ENCODE measurements at places on chromosomes 5 and 9. TPM values are rescaled to one million over a fixed set of nuclear protein-coding genes. Genes with fewer than 3 reads are reported as not detected.

The CSF1R gene
- polyA plus RNA-seq: not detected

DNA sequence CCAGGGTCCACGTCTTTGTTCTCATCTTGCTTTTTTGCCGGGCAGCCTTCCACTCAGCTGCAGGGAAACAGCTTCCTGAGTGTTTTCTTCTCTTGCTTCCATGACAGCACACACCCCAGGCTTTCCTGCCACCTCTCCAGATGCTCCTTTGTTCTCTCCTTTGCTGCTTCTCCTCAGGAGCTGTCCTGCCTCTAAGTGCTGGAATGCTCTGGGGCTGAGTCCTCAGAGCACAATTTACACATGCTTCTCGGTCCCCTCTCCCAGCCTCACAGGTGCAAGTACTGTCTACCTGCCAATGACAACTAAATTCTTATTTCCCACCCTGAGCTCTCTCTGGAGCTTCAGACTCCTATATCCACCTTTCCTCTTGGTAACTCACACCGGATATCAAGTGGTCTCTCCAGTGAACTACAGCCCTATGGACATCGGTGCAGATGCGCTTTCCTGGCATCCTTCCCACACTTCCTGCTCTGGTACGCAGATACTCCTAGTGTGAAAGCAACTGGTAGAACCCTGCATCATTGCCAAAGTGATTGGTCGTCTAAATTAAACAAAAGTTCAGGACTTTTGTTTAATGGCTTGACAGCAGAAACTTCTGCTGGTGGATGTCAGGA, 13.4 kb upstream of the ACSL6 start:
- H3K36me3 ChIP-seq: no peaks in the 10 kb centered on the region
- H3K4me3 ChIP-seq: no peak overlapping the region
- no peak for DNase-seq
- H3K27me3 ChIP-seq: peaks cover 5% of the 10 kb centered on the region

DNA sequence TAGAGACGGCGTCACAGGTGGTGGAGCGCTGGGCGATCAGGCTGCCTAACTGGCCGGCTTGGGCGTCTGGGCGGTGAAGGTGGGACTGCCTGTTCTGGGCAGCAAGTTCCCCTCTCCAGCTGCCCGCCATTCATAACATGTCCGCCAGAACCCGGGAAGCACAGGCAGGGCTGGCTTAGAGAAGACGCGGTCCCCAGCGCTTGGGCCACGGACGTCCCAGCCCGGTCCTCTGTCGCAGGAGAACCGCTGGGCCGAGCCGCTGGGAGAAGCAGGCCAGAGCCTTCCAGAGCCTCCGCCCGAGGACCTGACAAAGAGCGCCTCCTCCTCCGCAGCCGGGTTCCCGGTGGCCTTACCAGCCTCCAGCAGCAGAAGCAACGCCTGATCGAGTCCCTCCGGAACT, 15.2 kb upstream of the HAND1 start:
- no peaks in the 10 kb centered on the region for H3K4me1 ChIP-seq
- H3K27ac ChIP-seq: no peak overlapping the region
- H3K27me3 ChIP-seq: peaks cover 24% of the 10 kb centered on the region
- no peak overlapping the region for H3K4me3 ChIP-seq
- no peaks in the 10 kb centered on the region for H3K36me3 ChIP-seq

DNA sequence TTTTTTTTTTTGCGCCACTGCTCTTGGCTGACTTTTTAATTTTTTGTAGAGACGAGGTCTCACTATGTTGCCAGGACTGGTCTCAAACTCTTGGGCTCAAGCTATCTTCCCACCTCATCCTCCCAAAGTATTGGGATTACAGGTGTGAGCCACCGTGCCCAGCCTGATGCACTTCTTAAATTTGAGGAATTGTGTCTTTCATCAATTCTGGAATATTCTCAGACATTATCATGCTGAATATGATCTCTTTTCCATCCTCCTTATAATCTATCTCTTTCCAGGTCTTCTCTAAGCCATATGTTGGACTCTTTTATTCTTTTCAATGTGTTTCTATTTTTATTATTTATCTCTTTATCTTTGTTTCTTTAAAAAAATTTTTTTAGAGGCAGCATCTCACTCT, 196.2 kb upstream of the IER5L start:
- no peak overlapping the region for H3K27ac ChIP-seq
- no peaks in the 10 kb centered on the region for H3K36me3 ChIP-seq
- H3K4me1 ChIP-seq: no peaks in the 10 kb centered on the region
- no peak overlapping the region for H3K4me3 ChIP-seq
- DNase-seq: no peak

GRCh38 chr5:132467287-132467984, 23.1 kb downstream of the IRF1 start:
- peaks cover 41% of the 10 kb centered on the region for H3K4me1 ChIP-seq
- H3K27ac ChIP-seq: no peak overlapping the region
- no peak overlapping the region for H3K4me3 ChIP-seq
- DNase-seq: no peak
- no peaks in the 10 kb centered on the region for H3K36me3 ChIP-seq
- H3K27me3 ChIP-seq: no peaks in the 10 kb centered on the region

- no peak overlapping the region for H3K4me3 ChIP-seq
- peaks cover 1% of the 10 kb centered on the region for H3K36me3 ChIP-seq
- H3K4me1 ChIP-seq: peaks cover 27% of the 10 kb centered on the region
- H3K27ac ChIP-seq: no peak overlapping the region
- no peaks in the 10 kb centered on the region for H3K27me3 ChIP-seq
- no peak for DNase-seq
Measured at GRCh38 chr5:143140492-143141203, 262.8 kb downstream of the NR3C1 start.

The DPYSL3 gene
- 5.8 TPM for polyA plus RNA-seq

GRCh38 chr9:106868565-106868964, 5.6 kb downstream of the ZNF462 start:
- no peak for DNase-seq
- no peak overlapping the region for H3K27ac ChIP-seq
- H3K4me3 ChIP-seq: no peak overlapping the region

- DNase-seq: no peak
- no peaks in the 10 kb centered on the region for H3K27me3 ChIP-seq
- no peak overlapping the region for H3K4me3 ChIP-seq
- H3K4me1 ChIP-seq: peaks cover 15% of the 10 kb centered on the region
Measured at GRCh38 chr5:151724360-151724759, 34.1 kb downstream of the ATOX1 start.

The NUTM2G gene
- polyA plus RNA-seq: not detected

DNA sequence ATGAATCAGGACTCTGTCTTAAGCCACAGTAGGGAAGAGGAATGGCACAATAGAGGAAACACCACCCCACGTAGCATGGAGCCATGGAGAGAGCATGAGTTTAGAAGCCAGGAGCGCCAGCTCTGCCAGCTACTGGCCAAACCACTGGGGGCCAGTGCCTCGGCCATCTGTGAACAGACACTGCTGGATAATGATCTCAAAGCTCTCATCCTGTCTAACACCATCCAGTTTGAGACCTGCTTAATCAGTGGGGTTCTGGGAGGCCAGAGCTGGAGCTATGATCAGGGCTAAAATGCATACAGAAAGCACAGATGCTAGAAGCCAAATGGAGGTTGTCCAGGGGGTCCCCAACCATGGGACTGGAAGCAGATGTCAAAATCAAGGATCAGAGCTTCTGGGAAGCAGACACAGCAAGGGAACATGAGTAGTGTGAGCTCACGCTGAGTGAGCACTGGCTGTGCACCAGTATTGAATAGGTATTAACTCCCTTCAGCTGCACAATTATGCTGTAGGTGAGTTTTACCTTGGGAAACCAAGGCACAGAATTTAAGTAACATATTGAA, 92.7 kb downstream of the KCNIP1 start:
- peaks cover 21% of the 10 kb centered on the region for H3K27me3 ChIP-seq
- H3K4me3 ChIP-seq: no peak overlapping the region
- H3K36me3 ChIP-seq: no peaks in the 10 kb centered on the region
- H3K27ac ChIP-seq: no peak overlapping the region
- H3K4me1 ChIP-seq: peaks cover 13% of the 10 kb centered on the region
- DNase-seq: no peak

DNA sequence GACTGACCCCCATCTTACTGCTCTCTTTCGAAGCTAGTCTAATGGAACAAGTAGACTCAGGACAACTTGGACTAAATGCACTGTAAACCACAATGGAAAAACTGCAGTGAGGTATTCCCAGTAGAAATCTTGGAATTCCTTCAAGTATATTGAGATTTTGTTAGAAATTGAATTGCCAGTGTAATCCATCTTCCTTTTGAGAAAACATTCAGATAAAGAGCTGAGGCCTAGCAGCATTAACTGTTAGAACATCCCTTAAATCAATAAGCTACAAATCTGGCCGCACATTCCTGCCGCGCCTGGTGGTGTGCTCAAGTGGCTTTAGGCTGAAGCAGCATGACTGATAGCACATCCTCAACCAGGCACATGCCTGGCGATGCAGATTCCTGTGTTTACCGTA, 29.3 kb downstream of the PPIC start:
- no peaks in the 10 kb centered on the region for H3K27me3 ChIP-seq
- no peak overlapping the region for H3K4me3 ChIP-seq
- DNase-seq: no peak
- H3K27ac ChIP-seq: no peak overlapping the region
- H3K36me3 ChIP-seq: no peaks in the 10 kb centered on the region

The FBXL7 gene
- polyA plus RNA-seq: 0.22 TPM

- H3K4me1 ChIP-seq: no peaks in the 10 kb centered on the region
- H3K36me3 ChIP-seq: no peaks in the 10 kb centered on the region
- H3K27ac ChIP-seq: no peak within 1 kb of the TSS
- H3K4me3 ChIP-seq: no peak within 1 kb of the TSS
Measured at GRCh38 chr9:98708933-98709911, at the start of gene GABBR2. GABBR2 (minus strand) TSS chr9:98708935; CDS start chr9:98708737, 198 bp downstream.

The NR4A3 gene
- polyA plus RNA-seq: 0.13 TPM

- H3K4me3 ChIP-seq: no peak overlapping the region
- H3K27ac ChIP-seq: no peak overlapping the region
- H3K4me1 ChIP-seq: no peaks in the 10 kb centered on the region
- DNase-seq: no peak
- no peaks in the 10 kb centered on the region for H3K27me3 ChIP-seq
Measured at GRCh38 chr5:6943197-6944112, 230.2 kb downstream of the TENT4A start.

The FBN2 gene
- 40.5 TPM for polyA plus RNA-seq

DNA sequence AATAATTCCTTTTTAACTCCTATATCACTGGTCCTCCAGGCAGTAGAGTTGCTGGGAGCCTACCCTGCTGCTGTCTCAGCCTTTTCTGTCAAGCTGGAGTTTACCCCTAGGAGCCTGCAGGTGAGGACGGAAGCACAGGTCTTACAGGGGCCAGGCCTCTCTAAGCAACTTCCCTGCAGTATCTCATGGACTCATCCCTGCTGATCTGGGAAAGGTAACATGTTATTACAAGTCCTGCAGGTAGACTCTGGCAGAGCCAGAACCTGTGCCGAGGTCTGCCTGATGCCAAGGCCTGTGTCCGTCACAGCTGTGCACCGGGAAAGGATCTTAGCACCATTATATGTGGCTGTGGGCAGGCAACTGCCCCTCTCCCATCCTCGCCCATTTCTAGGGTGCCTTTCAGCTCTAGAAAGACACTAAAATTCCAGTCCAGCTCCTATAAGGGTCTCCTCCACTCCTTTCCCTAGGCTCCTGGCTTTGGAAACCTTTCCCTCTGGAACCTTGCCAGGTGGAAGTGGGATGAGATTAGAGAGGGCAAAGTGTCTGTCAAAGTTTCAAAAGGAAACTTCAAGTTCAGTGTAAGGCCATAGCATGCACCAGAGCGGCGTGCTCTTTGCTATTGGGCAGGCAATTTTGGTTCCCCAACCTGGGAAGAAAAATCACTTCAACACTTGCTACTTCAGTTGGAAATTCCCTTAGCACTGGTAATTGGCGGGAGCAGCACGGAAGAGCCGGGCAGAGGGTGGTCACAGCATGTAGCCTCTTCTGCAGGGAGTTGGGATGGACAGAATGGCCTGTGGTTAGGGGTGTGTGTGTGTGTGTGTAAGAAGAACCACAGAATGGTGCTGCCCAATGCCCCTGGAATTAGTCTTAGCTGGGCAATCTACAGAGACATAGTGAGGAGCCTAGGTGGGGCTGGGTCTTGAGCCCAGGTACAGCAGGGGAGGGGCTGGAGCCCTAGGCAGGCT, 17.5 kb downstream of the TMEM171 start:
- no peaks in the 10 kb centered on the region for H3K27me3 ChIP-seq
- H3K4me1 ChIP-seq: peaks cover 8% of the 10 kb centered on the region
- no peak for DNase-seq
- no peaks in the 10 kb centered on the region for H3K36me3 ChIP-seq
- H3K4me3 ChIP-seq: no peak overlapping the region

DNA sequence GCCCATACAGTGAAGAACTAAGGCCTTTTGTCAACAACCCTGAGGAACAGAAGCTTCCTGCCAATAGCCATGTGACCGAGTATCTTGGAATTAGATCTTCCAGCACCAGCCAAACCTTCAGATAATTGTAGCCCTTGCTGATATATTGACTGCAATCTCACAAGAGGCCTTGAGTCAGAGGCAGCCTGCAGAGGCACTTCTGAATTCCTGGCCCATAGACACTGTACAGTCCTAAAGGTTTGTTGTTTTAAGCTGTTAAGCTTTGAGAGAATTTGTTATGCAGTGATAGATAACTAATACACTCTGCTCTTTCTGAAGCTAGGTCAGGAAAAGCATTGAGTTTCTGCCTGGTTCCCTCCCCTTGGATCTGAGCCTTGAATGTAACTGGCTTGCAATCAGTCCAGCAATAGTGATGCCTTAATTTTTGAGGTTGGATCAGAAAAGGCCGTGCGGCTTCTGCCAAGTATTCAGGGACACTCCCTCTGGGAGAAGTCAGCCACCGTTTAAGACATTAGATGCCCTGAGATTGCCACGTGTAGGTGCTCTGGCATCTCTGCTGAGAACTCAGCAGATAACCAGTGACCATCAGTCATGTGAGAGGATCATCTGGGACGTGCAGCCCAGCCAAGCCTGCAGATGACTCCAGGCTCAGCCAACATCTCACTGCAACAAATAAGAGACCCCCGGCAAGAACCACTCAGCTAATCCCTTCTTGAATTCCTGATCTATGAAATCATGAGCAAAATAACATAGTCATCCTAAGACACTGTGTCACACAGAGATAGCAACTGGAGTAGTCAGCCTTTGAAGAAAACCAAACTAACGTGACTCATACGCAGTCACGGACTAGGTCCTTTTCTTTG, 126.8 kb upstream of the STC2 start:
- peak; percentile 83 for DNase-seq
- H3K4me3 ChIP-seq: no peak overlapping the region
- peak overlapping the region; percentile 85 for H3K27ac ChIP-seq
- peaks cover 22% of the 10 kb centered on the region for H3K4me1 ChIP-seq
- no peaks in the 10 kb centered on the region for H3K27me3 ChIP-seq
- H3K36me3 ChIP-seq: no peaks in the 10 kb centered on the region

Measured in keratinocyte (primary cell).